ENCODE measurements at places on chromosomes 2 and 18. TPM values are rescaled to one million over a fixed set of nuclear protein-coding genes. Genes with fewer than 3 reads are reported as not detected.

IHH gene
- 0.38 TPM for total RNA-seq

DNA sequence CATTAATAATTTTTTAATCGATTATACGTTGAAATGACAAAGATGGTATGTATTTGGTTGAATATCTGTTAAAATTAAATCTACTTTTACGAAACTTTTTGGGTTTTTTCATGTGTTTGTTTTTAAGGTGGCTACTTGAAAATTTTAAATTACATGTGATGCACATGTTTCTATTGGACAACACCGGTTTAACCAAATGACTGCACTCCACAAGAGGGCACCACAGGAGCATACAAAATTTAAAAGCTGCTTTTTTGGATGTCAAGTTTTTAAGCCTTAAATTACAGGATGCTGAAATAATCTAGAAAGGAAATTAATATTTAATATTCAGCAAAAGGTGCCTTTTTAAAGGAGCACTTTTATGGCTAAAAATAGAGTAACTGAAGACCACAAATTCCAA is 98.7 kb downstream of the ACVR1 start:
- no peak for DNase-seq

DNA sequence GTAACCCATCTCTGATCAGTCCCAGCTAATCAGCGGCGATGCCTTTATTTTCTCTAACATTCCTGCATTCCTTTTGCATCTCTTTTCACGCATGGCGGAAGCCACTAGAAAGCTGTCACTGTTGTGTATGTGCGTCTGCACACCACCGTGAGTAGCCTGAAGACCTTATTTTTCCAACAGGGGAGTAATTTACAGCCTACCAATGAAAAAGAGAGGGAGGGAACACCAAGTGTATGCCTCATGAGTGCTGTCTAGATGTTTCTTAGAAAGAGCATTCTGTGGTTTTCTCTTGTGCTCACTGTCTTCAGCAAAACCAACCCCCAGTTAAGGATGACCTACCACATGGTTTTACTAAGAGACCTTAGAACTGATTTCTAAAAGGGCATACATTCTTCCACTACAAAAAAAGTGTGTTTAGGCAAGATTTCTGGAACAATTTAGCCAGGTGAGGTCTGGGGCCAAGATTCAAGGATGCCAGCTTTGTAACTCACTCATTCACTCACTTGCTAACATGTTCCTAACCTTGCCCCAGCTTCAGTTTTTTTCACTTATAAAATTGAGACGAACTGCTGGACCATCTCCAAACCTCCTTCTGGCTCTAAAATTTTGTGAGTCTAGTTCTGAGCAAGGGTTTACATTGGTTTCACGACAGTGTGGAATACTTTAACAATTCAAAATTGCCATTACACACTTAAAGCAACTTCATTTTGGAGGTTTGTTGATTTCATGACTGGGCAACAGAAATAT is 51.4 kb downstream of the BCL2 start:
- DNase-seq = no peak

DNA sequence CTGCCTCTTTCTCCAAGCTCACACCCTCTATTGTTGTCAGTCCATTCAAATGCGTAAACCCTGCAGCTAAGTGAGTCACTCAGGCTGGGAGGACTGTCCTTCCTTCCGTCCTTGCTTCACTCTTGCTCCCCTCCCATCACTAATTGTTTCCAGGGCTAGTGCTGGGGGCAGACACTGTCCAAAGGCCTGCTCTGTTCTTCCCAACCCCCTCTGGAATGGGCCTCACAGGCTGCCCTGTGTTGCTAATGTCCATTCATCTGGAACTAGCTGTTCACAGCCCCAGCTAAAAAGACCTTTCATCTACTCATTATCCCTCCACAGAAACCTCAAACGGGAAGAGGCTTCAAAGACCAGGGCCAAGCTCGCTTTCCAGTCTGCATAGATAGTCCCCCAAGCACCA is 31.9 kb upstream of the NRP2 start:
- DNase-seq = no peak

- no peak for DNase-seq
Observed at GRCh38 chr2:74884866-74885265, 50.9 kb downstream of the HK2 start.

DNA sequence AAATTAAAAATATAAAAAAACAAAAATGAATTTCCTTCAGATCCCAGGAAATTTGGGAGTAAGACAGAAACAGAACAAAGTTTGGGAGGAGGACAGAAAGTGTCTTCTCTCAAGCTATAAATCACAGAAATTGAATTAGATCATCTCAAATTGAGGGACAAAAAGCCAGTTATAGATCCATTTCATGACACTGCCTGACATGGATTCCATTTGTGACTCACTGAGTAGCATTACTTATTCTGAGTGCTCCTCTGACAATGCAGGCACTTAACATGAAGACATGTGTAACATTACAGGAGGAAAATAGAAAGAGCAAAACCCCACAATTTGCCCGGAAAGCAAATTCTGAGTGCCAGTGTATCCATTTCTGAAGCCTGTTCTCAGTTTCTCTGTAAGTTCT is 63.9 kb upstream of the CREB1 start:
- no peak for DNase-seq

- DNase-seq = no peak
Observed at GRCh38 chr2:9885036-9885684, 41.9 kb downstream of the TAF1B start.

DNA sequence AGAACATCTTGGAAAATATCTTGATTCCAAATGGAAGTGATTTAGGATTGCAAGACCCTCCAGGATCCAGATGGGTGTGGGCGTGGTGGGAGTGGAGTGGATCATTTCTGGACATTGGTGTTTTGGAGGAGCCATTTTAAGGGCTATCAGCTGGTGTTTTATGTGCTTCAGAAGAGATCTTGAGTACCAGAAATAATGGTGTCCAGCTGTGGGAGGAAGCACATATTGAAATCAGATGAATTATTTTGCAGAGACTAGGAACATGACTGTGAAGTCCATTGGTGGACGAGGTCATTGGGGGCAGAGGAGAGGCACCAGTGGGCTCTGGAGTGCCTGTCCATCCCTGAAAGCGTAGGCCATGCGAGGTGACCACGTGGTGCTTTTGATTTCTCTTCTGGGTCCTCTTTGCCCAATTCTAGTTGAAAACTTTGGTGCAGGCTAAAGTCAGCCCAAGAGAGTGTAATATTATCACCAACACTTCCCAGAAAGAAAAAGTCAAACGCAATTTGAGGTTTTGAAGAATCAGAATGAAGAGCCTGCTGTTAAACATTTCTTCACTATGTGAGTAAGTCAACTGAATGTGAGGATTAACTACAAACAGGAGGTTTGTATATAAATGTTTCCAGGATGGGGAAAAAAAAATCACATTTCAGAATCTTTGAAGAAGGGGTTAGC is 31.6 kb downstream of the RNF144A start:
- no peak for DNase-seq

GRCh38 chr2:71130905-71131244 is 441 bp downstream of the MPHOSPH10 start:
- no peak for DNase-seq

DNA sequence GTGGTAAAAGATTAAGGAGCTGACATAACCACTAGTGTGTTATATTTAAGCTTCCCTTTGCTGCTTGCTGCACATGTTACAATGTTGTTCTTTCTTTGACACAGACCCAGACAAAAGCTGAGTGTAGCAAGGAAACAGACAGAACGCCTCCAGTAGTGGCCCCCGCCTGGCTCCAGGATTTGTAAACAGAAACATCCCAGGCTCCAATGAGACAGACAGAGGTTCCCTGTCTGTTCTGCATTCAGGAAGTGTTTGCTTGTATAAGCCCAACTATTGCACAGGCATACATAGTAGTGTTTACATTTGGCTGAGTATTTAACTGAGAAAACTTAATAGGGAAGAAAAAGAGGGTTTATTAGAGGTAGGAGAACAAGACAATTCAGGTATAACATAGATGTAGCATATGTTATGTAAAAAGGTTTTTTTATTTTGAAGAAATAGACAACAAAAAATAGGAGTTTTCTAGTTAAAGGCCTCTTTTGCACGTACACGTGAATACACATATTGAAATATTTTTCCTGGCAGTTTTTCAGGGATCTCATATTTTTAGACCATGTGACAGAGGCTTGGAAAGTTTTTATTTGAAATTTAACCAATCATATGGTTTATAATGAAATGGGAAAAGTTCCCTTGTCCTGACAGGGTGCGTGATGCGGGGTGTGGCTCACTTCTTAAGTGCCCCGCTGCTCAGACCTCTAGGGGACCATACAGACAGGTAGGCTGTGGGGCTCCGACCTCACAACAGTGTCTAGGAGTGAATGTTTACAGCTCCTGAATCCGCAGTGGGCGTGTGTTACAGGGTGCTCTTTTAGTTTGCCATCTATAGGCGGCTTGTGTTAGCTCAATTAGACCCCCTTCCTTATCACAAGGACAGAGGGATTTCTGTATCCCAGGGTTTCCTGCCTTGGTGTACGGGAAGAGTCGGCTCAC is 118.4 kb downstream of the BMPR2 start:
- DNase-seq = no peak

All from mesothelial cell of epicardium (in vitro differentiated cells).